ENCODE measurements at places on chromosomes 12 and 14.

- no peak for DNase-seq
These were observed 1.9 kb upstream of the PNN start for GRCh38 chr14:39173198-39173597.

DNA sequence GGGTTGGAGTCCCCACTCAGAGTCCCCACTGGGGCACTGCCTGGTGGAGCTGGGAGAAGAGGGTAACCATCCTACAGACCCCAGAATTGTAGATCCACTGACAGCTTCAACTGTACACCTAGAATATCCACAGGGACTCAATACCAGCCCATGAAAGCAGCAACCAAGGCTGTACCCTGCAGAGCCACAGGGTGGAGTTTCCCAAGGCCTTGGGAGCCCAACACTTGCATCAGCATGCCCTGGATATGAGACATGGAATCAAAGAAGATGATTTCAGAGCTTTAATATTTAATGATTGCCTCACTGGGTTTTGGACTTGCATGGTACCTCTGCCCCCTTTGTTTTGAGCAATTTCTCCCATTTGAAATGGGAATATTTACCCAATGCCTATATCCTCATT lies 80.4 kb downstream of the RASSF9 start:
- DNase-seq, result no peak

DNA sequence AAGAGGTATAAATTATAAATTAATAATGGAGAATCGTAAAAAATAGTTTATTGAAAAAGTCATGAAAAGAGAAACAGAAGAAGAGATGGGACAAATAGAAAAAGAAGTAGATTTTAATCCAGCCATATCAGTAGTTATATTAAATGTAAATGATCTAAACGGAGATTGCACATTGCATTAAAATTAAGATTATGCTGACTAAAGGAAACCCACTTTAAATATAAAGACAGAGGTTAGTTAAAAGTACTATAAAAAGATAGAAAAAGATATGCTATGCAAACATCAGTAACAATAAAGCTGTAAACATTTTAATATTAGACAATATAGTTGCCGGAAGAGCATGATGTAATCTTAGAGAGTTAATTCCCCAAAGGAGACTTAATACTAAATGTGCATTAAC lies 5.4 kb upstream of the MBIP start:
- no peak for DNase-seq

- DNase-seq, result no peak
These were observed 352.9 kb upstream of the RGS6 start for GRCh38 chr14:71579331-71579730.

GRCh38 chr14:21923820-21924219 lies 250.2 kb upstream of the OR4E1 start:
- peak; percentile 68 for DNase-seq

DNA sequence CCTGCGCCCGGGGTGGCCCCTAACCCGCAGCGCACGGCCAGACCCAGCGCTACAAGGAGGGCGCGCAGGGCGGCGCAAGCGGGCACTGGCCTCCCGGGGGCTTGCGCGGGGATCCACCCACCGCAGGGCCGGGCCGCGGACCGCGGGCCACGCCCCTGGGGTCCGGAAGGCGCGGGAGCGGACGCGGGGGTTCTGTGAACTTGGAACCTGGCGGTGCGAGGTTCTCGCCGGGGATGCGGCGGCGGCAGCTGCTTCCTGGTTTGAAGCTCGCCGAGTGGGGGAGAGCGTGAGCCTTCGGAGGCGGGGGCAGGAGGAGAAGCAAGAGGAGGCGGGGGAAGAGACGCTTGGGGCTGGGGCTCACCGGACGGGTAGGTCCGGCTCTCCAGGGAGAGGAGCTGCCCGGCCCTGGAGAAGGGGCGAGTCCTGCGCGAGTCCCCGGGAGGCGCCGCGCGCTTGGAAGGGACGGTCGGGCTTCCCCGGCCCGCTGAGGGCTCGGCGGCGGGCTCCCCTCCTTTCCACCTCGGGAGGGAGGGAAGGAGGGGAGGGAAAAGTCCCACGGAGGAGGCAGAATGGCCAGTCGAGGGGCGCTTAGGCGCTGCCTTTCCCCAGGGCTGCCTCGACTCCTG lies at the start of gene PRKCH:
Gene PRKCH (plus strand): TSS at position 195 of the 626 bp plus-strand sequence. CDS start 523 bp downstream, outside the sequence.
- DNase-seq, result no peak

GRCh38 chr12:120139958-120140357 lies 23.4 kb upstream of the RAB35 start:
- DNase-seq, result no peak

DNA sequence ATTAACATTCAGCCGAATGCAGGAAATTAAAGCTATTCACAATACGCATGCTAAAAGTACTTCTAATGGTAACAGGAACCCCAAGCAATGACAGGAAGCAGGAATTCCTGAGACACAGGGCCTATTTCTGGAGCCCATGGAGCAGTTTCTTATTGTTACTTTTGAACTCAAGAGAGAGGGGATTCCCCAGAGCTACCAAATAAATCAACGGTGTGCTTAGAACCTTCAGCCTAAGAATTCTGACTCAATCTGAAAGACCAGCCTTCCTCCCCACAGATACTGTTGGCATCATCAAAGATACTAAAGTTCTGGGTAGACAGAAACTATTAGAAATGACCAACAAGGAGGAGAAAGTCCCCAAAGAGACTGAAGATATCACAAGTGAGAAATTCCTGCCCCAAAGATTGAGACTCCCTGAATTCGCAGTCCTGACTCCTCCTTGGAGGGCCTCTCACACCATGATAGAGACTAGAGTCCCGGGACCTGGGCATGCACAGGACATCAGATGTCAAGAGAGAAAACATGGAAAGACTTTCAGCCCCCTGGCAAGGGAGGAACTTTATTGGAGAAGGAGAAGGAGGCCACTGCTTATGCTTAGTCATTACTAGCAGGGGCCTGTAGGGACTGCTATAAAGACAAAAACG lies 32.7 kb downstream of the RTRAF start:
- no peak for DNase-seq

GRCh38 chr12:14545144-14546124 lies 22.2 kb downstream of the PLBD1 start:
- no peak for DNase-seq

GRCh38 chr12:106269150-106269771 lies 21.4 kb upstream of the CKAP4 start:
- DNase-seq, result no peak

GRCh38 chr12:105358789-105359188 lies 28.3 kb downstream of the C12orf75 start:
- no peak for DNase-seq

GRCh38 chr14:37565550-37565949 lies 29.5 kb downstream of the FOXA1 start:
- DNase-seq, result no peak

- DNase-seq, result no peak
These were observed 106.0 kb downstream of the HMGA2 start for GRCh38 chr12:65930114-65930828.

DNA sequence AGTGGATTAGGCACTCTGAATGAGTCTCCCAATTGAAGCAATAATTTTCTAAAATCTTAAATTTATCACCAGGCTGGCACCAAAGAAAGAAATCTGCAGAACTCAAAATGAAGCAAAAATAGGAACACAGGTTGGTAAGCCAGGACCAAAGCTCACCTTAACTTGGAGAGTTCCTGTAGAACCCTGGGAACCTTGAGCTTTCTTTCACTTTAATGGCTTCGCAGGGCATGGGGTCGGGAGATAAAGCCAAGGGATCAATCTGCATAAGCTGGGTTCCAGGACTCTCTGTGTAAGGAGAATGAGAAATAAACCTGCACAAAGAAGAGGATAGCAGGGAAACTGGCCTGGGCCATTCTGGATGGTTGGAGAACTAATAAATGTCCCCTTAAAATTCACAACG lies 8.3 kb upstream of the VDR start:
- DNase-seq, result no peak

GRCh38 chr12:26668230-26668629 lies 164.8 kb downstream of the ITPR2 start:
- no peak for DNase-seq

DNA sequence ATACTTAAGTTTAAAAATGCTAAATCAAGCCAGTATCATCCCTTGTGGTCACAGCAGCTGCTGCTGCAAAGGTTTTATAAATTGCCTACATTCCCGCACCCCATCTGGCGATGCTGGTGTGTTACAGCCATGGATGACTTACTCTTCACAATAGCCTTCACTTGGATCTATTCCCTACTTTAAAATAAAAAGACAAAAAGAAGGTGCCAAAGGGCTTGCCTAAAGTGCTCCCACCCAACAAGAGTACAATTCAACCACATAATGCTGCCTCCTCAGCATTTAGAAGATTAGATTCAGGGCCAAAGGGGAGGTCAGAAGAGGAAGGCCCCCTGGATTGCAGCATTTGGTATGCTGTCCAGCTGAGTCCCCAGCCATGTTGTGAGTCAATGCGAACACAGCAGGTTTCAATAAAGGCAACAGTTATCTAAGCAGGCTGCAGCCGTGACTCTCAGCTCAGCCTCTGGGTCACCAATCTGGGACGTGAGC lies 176.1 kb downstream of the DAD1 start:
- DNase-seq, result no peak

GRCh38 chr14:34173916-34174315 lies 223.0 kb upstream of the EGLN3 start:
- no peak for DNase-seq

GRCh38 chr12:8493084-8493483 lies 20.2 kb upstream of the CLEC4D start:
- peak; percentile 74 for DNase-seq

DNA sequence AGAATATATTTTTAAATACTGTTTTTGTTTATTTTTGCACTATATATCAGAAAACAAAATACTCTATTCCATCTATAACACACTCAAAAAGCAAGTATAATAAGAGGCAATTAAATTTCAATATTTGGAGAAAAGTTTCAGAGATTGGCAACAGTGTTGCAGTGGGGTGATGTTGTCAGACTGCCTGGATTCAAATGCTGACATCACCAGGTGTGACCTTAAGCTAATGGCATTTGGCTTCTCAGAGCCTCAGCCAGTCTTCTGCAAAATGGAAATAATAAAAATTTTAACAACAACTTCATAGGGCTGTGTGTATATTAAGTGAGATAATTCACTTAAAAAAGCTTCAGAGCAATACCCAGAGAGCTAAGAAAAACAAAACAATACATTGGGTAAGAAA lies 74.7 kb downstream of the TMTC1 start:
- DNase-seq, result no peak

GRCh38 chr14:66601932-66602578 lies 94.1 kb downstream of the GPHN start:
- no peak for DNase-seq

GRCh38 chr12:84124211-84124610 lies 788.4 kb downstream of the SLC6A15 start:
- DNase-seq, result no peak

GRCh38 chr12:59055204-59055860 lies 135.0 kb upstream of the LRIG3 start:
- DNase-seq, result no peak

DNA sequence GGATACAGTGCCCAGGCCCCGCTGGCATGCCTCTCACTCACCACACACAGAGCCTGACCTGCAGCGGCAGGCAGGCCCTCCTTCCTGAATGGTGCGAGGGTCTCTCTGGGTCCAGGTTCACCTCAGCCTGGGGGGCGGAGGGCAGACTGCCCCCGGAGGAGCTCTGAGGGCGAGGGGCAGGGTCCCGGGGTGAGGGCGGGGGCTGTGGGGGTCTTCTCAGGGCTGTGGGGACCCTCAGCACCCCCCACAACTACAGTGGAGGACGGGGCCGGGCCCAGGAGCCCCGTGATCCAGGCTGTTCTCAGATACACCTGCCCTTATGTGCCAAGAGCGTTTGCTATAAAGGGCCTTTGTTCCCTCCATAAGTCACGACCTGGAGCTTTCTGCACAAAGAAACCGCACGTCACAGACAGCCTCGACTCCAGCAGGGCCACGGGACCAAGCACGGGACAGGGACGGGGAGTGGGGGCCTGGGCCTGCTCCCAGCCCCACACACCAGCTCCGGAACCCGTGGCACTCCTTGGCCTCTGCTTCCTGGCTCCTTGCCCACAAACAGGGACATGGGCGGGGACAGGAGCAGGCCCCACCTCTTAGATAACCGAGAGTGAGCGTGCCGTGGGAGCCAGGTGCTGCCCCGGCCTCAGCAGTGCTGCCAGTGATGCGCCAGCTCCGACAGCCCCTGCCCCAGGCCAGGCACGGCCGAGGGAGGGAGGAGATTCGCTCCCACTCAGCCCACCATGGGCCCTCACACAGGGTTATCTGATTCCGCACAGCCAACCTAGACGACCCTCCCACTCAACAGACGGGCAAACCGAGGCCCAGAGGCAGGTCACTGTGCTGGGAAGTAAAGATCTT lies 101.9 kb downstream of the RFLNA start:
- DNase-seq, result no peak

- DNase-seq, result no peak
These were observed 206.0 kb downstream of the MYRFL start for GRCh38 chr12:70031046-70031445.

GRCh38 chr14:61575551-61576150 lies 119.7 kb upstream of the HIF1A start:
- DNase-seq, result no peak

- DNase-seq, result no peak
These were observed 45.9 kb downstream of the TSPAN9 start for GRCh38 chr12:3122841-3123678.

DNA sequence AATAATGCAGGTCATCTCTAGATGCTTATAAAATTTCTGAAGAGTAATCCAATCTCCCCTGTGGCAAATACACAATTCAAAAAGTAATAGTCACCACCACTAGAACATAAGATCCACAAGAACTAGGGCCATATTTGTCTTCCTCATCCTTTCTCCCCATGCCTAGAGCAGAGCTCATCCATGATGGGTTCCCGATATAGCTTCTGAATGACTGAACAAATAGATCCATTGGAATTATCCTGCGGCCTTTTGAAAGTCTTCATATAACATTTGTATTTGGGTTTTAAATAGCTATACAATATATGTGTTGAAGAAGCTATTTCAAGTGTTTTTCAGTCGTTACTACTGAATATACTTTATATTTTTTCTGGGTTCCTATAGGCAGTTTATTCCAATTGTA lies 5.7 kb downstream of the DCN start:
- DNase-seq, result no peak

DNA sequence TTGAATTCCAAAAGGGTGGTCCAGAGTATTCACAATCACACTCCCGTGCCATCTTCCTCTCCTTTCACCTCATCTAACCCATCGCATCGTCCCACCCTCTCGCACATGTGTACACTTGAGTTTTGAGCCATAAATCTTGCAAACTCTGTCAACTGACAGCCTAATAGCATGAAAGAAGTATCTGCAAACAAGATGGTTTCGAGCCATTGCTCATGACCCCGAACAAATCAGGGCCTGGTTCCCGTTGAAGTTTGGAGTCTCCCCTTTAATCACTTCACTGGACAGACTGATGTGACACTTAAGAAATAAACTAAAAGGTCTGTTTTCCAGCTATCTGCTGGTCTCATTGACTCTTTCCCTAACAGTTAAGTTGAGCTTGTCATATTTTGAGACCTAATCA lies 223.6 kb upstream of the SOX5 start:
- no peak for DNase-seq

Measured in NAMALWA (cell line).